Progenitor cell of endocrine pancreas (in vitro differentiated cells): ENCODE measurements at places on chromosomes 4 and X. TPM values are rescaled to one million over a fixed set of nuclear protein-coding genes. Genes with fewer than 3 reads are reported as not detected.

MUC7 gene
- not detected in 2 replicates for total RNA-seq

BEX2 gene
- total RNA-seq = 36.0 and 42.0 TPM in 2 replicates

DCHS2 gene
- total RNA-seq = 0.43 and 0.64 TPM in 2 replicates

MAGEA8 gene
- 0.22 TPM in 1 of 2 replicates, not detected in the other for total RNA-seq

CENPVL2 gene
- total RNA-seq = 1.4 TPM in 2 replicates

ZNF711 gene
- 36.0 and 36.2 TPM in 2 replicates for total RNA-seq

HSFX2 gene
- 0.36 TPM in 1 of 2 replicates, not detected in the other for total RNA-seq

ARHGAP6 gene
- 1.9 TPM in 2 replicates for total RNA-seq

CT47B1 gene
- not detected in 2 replicates for total RNA-seq

DNA sequence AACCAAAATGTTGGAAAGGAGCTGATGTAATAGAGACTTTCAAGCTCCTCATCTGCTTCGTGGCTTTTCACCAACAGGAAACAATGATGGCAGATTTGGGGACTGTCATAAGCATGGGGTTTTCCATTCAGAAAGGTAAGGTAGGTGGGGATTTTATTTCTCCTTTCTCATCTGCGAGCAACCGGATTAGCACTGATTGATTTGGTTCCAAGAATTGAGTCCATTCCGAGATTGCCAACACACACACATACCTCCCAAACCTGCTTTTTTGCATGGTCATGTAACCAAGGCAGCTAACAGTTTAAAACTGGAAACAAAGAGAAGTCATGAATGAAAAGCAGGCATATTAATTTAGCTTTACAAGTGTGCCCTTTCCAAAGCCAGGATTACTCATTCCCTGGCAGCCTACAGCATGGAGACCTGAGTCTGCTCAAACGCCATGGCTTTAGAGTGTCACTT is 63.0 kb upstream of the LNX1 start:
- H3K4me1 ChIP-seq = peaks cover 19% of the 10 kb centered on the region
- no peak overlapping the region for H3K27ac ChIP-seq
- no peak for DNase-seq
- H3K36me3 ChIP-seq = no peaks in the 10 kb centered on the region
- H3K27me3 ChIP-seq = no peaks in the 10 kb centered on the region

- H3K4me1 ChIP-seq = peaks cover 4% of the 10 kb centered on the region
- H3K27me3 ChIP-seq = no peaks in the 10 kb centered on the region
- no peak overlapping the region for H3K27ac ChIP-seq
Observed at GRCh38 chr4:182486881-182487280, 243.7 kb downstream of the TENM3 start.

GRCh38 chr4:19329077-19329476 is 922.6 kb upstream of the SLIT2 start:
- no peaks in the 10 kb centered on the region for H3K36me3 ChIP-seq
- H3K27ac ChIP-seq = no peak overlapping the region
- H3K4me1 ChIP-seq = no peaks in the 10 kb centered on the region
- no peaks in the 10 kb centered on the region for H3K27me3 ChIP-seq
- no peak overlapping the region for H3K4me3 ChIP-seq

GRCh38 chr4:8308856-8309771 is 39.6 kb downstream of the HTRA3 start:
- no peak for DNase-seq
- H3K4me1 ChIP-seq = no peaks in the 10 kb centered on the region
- H3K27me3 ChIP-seq = peaks cover 3% of the 10 kb centered on the region
- no peak overlapping the region for H3K4me3 ChIP-seq

DNA sequence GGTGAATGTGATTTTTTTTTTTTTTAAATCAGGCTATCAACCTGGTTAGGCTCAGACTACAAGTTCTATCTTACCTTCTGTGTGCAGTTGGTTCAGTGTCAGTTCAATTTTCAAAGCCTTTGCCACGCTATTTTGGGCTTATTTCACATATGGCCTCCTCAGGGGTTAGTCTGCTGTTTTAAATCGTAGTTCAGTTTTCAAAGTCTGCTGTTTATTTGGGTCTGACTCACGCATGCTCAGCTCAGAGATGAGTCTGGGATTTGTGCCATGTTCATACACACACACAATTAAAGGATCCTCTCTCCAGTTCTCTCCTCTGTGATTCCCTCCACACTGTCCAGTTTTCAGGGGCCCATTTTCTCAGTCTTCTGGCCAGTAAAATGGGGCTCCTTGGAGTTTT is 32.3 kb upstream of the ZFX start:
- H3K4me1 ChIP-seq = no peaks in the 10 kb centered on the region
- no peak for DNase-seq
- no peaks in the 10 kb centered on the region for H3K36me3 ChIP-seq

- peaks cover 7% of the 10 kb centered on the region for H3K36me3 ChIP-seq
- no peaks in the 10 kb centered on the region for H3K27me3 ChIP-seq
- H3K27ac ChIP-seq = peak overlapping the region; percentile 99
- H3K4me3 ChIP-seq = peak overlapping the region; percentile 98
Observed at GRCh38 chr4:8439914-8440491, 520 bp downstream of the ACOX3 start.

- no peak for DNase-seq
- no peak overlapping the region for H3K4me3 ChIP-seq
- H3K27me3 ChIP-seq = no peaks in the 10 kb centered on the region
- H3K36me3 ChIP-seq = peaks cover 5% of the 10 kb centered on the region
- H3K27ac ChIP-seq = no peak overlapping the region
Observed at GRCh38 chr4:140863197-140863596, 107.0 kb upstream of the TBC1D9 start.

DNA sequence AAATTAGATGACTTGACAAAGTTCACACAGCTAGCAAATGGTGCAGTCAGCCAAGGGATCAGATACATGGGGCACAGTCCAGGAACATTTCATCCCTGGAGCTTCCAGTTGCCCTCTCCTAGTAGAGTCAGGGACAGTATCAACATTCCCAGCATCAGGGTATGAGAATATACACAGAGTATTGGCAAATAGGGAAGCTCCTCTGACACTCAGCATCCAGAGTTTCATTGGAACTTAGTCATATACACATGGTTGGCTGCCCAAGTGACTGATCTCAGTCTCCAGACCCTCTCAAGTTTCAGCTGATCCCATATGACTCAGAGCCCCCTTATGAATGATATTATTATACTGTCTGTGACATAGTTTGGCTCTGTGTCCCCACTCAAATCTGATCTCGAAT is 13.7 kb upstream of the KCTD8 start:
- H3K4me3 ChIP-seq = no peak overlapping the region
- DNase-seq = no peak
- peaks cover 4% of the 10 kb centered on the region for H3K27me3 ChIP-seq
- H3K27ac ChIP-seq = no peak overlapping the region
- H3K4me1 ChIP-seq = no peaks in the 10 kb centered on the region

- peaks cover 4% of the 10 kb centered on the region for H3K36me3 ChIP-seq
- no peak overlapping the region for H3K27ac ChIP-seq
- H3K4me3 ChIP-seq = no peak overlapping the region
- DNase-seq = no peak
- H3K4me1 ChIP-seq = peaks cover 45% of the 10 kb centered on the region
- H3K27me3 ChIP-seq = no peaks in the 10 kb centered on the region
Observed at GRCh38 chr4:76980261-76980660, 30.7 kb downstream of the SEPTIN11 start.

DNA sequence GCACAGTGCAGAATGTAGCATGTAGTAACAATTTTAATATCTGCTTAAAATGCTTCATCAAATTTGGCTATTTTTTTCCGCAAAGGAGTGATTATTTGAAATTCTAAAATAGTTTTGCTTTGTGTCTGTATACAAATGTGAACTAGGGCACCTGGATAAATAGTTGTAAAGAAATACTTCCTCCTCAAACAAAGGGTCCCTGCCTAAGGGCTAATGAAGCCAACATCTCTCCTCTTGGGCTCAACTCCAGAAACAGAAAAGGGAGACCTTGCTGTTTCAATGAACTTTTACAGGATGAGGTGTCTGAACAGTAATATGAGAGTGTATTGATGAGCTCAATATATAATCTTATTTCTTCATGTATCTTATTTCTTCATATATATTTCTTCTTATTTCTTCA is 30.8 kb upstream of the SCOC start:
- peaks cover 42% of the 10 kb centered on the region for H3K4me1 ChIP-seq
- H3K4me3 ChIP-seq = no peak overlapping the region
- no peak overlapping the region for H3K27ac ChIP-seq

DNA sequence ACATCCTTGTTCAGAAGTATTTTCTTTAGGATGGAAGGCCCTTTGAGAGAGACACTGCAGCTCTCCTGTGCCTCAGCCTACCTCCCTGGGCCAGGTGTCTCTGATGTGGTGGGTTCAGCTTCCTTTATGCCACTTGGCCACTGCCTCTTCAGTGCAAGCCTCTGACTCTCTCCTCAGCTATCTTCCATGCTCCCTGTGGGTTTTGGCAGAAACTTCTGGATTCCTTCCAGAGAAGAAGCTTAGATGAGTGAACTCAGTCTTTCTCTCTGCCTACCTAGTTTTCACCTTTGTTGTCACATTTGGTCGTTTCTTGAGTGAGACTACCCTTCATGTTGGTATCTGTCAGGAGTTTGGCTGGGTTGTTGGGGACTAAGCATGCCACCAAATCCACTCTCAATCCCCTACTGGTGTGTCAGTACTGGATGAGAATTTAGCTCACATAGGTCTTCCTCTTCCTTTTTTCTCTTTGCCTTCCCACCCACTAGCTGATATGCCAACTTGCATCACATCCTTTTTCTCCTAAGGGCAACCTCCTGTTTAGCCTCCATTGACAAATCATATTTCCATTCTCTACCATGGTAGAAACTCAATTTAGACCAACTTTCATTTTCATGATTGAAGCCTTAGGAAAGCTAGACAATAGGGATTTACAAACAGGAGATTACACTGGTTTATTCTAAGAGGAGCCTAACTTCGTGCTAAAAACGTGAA is 32.0 kb downstream of the IL15 start:
- no peaks in the 10 kb centered on the region for H3K4me1 ChIP-seq
- H3K4me3 ChIP-seq = no peak overlapping the region
- no peaks in the 10 kb centered on the region for H3K36me3 ChIP-seq
- no peak for DNase-seq

GRCh38 chrX:13511241-13511943 is 58.0 kb upstream of the EGFL6 start:
- H3K4me3 ChIP-seq = no peak overlapping the region
- DNase-seq = no peak
- no peak overlapping the region for H3K27ac ChIP-seq
